Ureter (tissue), 1 donor: ENCODE measurements at places on chromosomes 12 and 14. TPM values are rescaled to one million over a fixed set of nuclear protein-coding genes. Genes with fewer than 3 reads are reported as not detected.

DNA sequence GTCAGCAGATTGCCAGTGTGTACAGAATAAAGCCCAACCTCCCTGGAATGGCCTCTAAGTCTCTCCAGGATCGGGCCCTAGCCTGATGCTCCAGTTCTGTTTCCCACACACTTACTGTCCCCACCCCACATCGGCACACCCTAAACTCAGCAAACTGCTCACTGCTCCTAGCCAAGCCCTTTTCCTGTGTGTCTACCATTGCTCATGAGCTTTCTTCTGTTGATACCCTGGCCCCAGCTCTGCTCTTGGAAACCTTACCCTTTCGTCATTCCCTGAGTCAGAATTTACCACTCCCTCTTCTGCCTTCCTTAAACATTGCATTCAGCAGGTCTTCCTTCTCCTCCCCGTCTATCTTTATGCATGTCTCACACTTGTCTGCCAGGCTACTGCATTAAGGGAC, 158.9 kb downstream of the TMX1 start:
- DNase-seq, result no peak

LRFN5 gene
- 12.6 TPM for total RNA-seq

RNASE2 gene
- total RNA-seq, result 1.1 TPM

- no peak for DNase-seq
These were observed 237.2 kb downstream of the SLC15A4 start for GRCh38 chr12:128586451-128587029.

- DNase-seq, result no peak
These were observed 66.5 kb downstream of the ATP23 start for GRCh38 chr12:58007875-58008274.

- no peak for DNase-seq
These were observed 161.0 kb downstream of the SAMD4A start for GRCh38 chr14:54727929-54728328.

FGF23 gene
- not detected for total RNA-seq

DNA sequence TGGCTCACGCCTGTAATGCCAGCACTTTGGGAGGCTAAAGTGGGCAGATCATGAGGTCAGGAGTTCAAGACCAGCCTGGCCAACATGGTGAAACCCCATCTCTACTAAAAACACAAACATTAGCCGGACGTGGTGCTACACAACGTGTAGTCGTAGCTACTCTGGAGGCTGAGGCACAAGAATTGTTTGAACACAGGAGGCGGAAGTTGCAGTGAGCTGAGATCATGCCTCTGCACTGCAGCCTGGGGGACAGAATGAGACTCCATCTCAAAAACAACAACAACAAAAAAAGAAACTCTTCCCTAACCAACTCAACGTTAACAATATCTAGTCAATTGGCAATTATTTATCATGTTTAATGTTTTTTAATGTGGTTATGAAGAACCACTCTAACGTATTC, 89.3 kb downstream of the EPS8 start:
- DNase-seq, result no peak

PRIMA1 gene
- 5.9 TPM for total RNA-seq

DNA sequence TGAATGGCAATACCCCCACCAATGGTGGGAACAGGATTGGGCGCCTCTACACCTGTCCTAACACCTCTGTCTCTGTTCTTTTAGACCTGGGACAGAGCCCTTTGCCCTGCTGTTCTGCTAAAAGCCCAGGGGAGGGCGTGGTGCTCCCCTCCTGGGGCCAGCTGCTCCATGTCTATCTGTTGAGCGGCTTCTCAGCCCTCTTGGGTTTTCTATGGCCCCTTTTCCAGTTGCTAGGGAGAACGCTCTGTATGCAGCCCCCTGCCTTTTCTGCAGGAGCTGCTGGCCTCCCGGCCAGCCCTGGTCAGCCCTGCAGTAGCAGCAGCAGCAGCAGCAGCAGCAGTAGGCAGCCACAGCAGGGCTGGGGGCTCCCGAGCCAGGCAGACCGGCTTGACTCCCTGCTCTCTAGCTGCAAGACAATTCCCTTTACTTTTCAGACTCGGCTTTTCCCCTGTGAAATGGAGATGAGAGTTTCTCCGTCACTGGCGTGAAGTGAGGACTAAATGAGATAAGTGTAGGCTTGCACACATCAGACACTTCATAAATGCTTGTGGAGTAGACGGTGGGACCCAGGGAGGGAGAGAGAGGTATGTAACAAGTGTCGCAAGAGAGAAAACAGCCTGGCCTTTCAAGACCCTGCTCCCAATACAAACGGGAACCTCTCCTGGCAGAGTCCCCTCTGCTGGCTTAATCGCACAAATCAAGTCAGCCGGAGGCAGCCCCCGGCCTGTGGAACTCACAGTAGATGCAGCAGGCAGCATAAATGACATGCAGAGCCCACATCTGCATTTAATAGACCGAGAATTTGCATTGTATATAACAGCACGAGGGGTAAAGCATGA, 1.0 kb downstream of the RTL1 start:
- no peak for DNase-seq
